ENCODE measurements at places on chromosomes 1 and 21. TPM values are rescaled to one million over a fixed set of nuclear protein-coding genes. Genes with fewer than 3 reads are reported as not detected.

DRAXIN gene
- total RNA-seq: 0.93 TPM

ORC1 gene
- 19.2 TPM for total RNA-seq

CSF3R gene
- total RNA-seq: not detected

DIO1 gene
- total RNA-seq: not detected

COL16A1 gene
- 0.93 TPM for total RNA-seq

THEM5 gene
- not detected for total RNA-seq

IL20 gene
- total RNA-seq: not detected

LRRC38 gene
- total RNA-seq: not detected

HTR1D gene
- 0.13 TPM for total RNA-seq

IVL gene
- not detected for total RNA-seq

TLCD4 gene
- total RNA-seq: 0.13 TPM

TMCO1 gene
- total RNA-seq: 104 TPM

HUNK gene
- total RNA-seq: under 0.01 TPM

MYCL gene
- 3.0 TPM for total RNA-seq

KLF17 gene
- not detected for total RNA-seq

LRRC71 gene
- 0.36 TPM for total RNA-seq

RAB7B gene
- total RNA-seq: 0.13 TPM

FAM131C gene
- total RNA-seq: 0.13 TPM

CLCA1 gene
- total RNA-seq: not detected

C1orf141 gene
- not detected for total RNA-seq

NUP210L gene
- total RNA-seq: 0.07 TPM

LCA5L gene
- 1.6 TPM for total RNA-seq

LRRC3 gene
- total RNA-seq: 2.4 TPM

PERM1 gene
- not detected for total RNA-seq

All from thoracic aorta endothelial cell (primary cell).